CMK (cell line): ENCODE measurements at places on chromosomes 5 and 9.

DNA sequence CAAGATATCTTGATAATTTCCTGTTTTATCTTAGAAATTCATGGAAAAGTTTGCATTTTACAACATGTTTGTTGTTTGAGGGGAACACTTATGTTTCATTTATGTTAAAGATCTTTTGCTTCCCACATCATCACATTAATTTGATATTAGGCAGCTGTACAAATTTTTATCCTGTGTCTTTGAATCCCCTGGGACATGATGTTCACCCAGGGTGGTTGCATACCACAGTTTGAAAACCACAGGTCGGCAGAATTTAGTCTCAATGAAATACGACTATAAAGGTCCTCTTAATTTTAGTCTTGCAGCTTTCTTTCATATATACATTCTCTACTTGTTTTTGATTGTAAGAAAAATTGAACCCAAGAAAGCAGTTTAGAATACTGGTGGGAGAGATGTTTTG is 3.7 kb downstream of the NAA35 start:
- no peak for DNase-seq

GRCh38 chr9:116662646-116663310 is 24.3 kb upstream of the TRIM32 start:
- DNase-seq = no peak

GRCh38 chr5:1156033-1156753 is 44.3 kb upstream of the SLC12A7 start:
- no peak for DNase-seq

- no peak for DNase-seq
Observed at GRCh38 chr5:125409234-125409860, 662.9 kb upstream of the ZNF608 start.

DNA sequence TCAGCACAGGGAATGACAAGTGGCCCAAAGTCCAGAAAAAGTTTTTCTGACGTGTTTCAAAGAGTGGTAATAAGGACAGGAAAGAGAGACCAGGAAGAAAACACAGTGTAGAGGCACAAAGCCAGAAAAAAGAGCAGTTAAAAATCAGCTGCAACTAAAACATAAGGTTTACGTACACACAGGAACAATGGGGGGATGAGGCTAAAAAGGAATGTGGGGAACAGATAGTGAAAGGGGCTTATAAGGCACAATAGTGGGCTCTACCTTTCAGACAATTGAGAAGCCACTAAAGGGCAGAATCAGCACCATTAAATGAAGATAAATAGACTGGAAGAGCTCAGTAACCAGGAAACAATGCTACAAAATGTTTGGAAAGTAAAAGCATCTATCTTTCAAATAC is 5.5 kb downstream of the ELP1 start:
- no peak for DNase-seq

DNA sequence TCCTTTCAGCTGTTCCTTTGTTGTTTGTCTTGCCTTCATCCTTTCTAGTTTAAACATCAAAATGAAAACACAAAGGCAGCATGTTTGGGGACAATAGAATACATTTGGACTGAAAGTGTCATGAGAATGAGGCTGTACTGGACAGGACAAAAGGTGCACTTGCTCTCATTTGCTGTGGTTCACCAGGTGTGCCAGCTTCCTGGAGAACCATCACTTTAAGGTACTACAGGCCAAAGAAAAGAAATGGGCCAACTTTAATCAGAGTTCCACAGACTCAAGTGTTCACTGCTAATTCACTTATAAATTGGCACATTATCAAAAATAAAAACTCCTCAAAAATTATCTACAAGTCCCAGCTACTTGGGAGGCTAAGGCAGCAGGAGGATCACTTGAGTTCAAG is 53.8 kb downstream of the ABHD17B start:
- no peak for DNase-seq

GRCh38 chr9:136923881-136924280 is 20.7 kb downstream of the FBXW5 start:
- DNase-seq = no peak

- no peak for DNase-seq
Observed at GRCh38 chr9:124869986-124870560, 8.1 kb downstream of the ARPC5L start.

GRCh38 chr5:150323819-150324218 is 21.1 kb upstream of the ARSI start:
- DNase-seq = no peak

DNA sequence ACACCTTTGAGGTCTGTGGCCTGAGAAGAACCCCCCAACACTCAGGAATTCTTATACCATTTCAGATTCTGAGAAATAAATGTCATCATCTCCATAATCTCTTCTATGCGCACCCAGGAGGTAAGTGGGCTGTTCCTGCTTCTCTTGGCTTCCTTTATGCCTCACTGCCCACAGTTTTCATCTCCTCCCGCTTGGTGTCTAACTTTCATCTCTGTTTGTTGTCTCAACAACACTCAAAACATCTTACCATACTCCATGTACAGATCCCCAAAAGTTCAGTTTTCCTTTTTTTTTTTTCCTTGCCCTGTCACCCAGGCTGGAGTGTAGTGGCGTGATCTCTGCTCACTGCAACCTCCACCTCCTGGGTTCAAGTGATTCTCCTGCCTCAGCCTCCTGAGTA is 170.2 kb upstream of the FREM1 start:
- no peak for DNase-seq

GRCh38 chr9:29160763-29161353 is 1587.6 kb upstream of the C9orf72 start:
- DNase-seq = no peak

GRCh38 chr9:35277628-35278359 is 116.0 kb downstream of the UNC13B start:
- DNase-seq = no peak

- no peak for DNase-seq
Observed at GRCh38 chr5:18314192-18314778, 680.0 kb downstream of the TAF11L14 start.
